ENCODE measurements at places on chromosomes 6 and 20. TPM values are rescaled to one million over a fixed set of nuclear protein-coding genes. Genes with fewer than 3 reads are reported as not detected.
A peak's percentile ranks its signal among the peaks of the same experiment; 100 is the strongest.

GRCh38 chr6:70166088-70166958 is 136.6 kb downstream of the COL9A1 start:
- H3K4me3 ChIP-seq, result peak overlapping the region; percentile 45
- H3K27ac ChIP-seq, result no peak overlapping the region
- H3K27me3 ChIP-seq, result no peaks in the 10 kb centered on the region

- H3K4me1 ChIP-seq, result peaks cover 8% of the 10 kb centered on the region
- no peak for DNase-seq
- H3K27ac ChIP-seq, result no peak overlapping the region
- H3K36me3 ChIP-seq, result no peaks in the 10 kb centered on the region
- no peaks in the 10 kb centered on the region for H3K27me3 ChIP-seq
- no peak overlapping the region for H3K4me3 ChIP-seq
These were observed 185.8 kb upstream of the CCN2 start for GRCh38 chr6:132136981-132137380.

DNA sequence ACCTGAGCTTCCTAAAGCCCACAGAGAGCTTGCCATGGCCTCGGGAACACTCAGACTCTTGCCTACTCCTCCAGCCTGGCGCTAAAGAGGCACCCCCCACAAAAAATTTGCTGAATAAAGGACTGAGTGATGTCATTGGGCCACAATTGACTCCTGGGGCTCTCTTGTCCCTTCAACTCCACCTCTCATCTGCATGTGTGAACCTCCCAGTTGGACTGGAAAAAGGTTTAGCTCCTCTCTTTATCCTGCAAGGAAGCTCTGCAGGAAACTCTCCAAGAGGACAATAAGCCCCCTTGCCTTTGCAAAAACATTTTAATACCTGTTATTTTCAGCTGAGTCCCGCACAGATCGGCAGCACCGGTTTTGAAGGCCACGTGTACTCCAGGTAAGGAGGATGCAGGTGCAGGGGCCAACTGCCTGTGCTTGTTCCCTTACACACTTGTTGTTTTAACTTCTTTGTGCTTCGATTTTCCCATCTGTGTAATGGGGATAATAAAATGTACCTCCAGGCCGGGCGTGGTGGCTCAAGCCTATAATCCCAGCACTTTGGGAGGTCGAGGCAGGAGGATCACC is 107.3 kb downstream of the TFAP2C start:
- DNase-seq, result peak; percentile 75
- peaks cover 11% of the 10 kb centered on the region for H3K4me1 ChIP-seq
- peaks cover 16% of the 10 kb centered on the region for H3K27me3 ChIP-seq
- peak overlapping the region; percentile 9 for H3K4me3 ChIP-seq

GRCh38 chr6:166253281-166253681 is 54.9 kb downstream of the PRR18 start:
- no peak for DNase-seq
- peaks cover 42% of the 10 kb centered on the region for H3K27me3 ChIP-seq
- H3K4me3 ChIP-seq, result peak overlapping the region; percentile 36
- H3K27ac ChIP-seq, result no peak overlapping the region

DNA sequence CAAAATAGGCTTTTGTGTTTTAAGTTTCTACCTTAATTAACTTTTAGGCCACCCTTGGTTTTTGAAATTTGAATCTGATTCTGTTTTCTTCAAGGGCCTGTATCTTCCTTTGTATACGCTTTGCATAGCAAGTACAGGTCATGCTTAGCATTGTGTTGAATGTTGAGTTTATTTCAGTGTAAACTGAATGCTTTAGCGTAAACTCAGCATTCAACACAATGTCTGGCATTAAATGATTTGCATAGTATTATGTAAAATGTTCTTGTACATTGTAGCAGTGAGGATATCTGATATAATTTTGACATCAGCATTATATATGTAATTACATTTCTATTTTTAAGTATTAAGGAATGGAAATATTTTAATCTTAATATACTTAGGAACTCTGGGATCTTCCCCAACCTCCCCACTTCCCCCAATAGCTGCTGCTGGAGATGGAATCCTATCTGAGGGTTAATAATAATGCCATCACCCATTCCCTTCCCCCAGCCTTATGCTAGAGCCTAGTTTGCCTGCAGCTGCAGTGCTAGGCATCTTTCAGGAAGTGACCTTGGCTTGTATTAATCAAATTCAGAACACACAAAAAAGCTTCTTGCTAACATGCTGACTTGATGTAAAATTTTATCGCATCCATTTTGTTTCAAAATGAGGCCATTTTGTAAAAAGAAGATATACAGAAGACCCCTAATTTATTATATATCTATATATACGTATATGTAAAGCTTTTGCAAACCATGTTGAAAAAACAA is 73.1 kb downstream of the NCOA3 start:
- H3K27me3 ChIP-seq, result no peaks in the 10 kb centered on the region
- DNase-seq, result no peak
- H3K4me1 ChIP-seq, result peaks cover 16% of the 10 kb centered on the region
- H3K27ac ChIP-seq, result no peak overlapping the region

DNA sequence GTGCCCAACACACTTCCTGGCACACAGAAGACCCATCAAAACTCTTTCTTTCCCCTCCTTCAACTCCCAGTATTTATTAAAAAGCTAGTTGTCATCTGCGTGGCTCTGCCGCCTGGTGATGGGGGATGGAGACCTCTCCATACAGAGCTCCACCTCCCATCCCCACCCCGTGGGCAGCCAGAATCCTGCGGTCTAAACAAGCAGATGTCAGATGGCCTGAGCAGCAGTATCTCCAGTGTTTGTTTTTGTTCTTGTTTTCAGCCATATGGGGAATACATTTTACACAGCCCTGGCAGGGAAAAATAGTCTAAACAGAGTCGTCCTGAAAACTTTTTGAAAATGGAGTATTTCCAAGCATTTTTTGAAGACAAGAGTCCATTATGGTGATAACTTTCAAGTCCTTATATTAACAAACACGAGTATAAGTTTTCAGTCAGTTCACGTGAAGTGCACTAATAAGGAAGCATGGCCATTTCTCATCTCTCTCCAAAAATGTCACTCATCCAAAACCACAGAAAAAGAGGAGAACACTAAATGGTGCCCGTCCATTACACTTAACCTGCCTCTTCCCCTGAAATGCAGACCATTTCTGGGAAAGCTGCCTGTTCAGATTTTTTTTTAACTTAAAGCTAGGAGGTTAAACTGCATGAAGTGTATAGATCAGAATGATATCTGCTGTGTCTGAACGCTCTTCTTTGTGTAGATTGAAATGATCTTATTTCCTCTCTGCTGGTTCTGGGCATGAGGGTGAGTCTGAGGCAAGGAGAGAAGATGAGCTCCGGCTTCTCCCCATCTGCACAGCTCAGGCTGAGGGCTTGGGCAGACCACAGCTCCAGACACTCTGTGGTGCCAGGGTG is 91.0 kb downstream of the TCP11 start:
- no peak overlapping the region for H3K27ac ChIP-seq
- H3K36me3 ChIP-seq, result no peaks in the 10 kb centered on the region
- no peaks in the 10 kb centered on the region for H3K27me3 ChIP-seq
- DNase-seq, result no peak
- H3K4me3 ChIP-seq, result no peak overlapping the region

- H3K27ac ChIP-seq, result no peak overlapping the region
- H3K4me3 ChIP-seq, result no peak overlapping the region
- H3K27me3 ChIP-seq, result no peaks in the 10 kb centered on the region
- DNase-seq, result no peak
- H3K4me1 ChIP-seq, result no peaks in the 10 kb centered on the region
These were observed 1209.7 kb upstream of the GJE1 start for GRCh38 chr6:140923048-140923447.

- no peak overlapping the region for H3K4me3 ChIP-seq
- no peak overlapping the region for H3K27ac ChIP-seq
- H3K27me3 ChIP-seq, result no peaks in the 10 kb centered on the region
- H3K4me1 ChIP-seq, result peaks cover 12% of the 10 kb centered on the region
- DNase-seq, result no peak
These were observed 12.0 kb downstream of the XRN2 start for GRCh38 chr20:21315138-21315537.

GRCh38 chr6:37480951-37481534 is 18.6 kb downstream of the CCDC167 start:
- 0 out of 2 replicates have a peak overlapping the region, but pooled peaks have one; percentile 8 for H3K4me3 ChIP-seq
- H3K27me3 ChIP-seq, result no peaks in the 10 kb centered on the region
- no peaks in the 10 kb centered on the region for H3K4me1 ChIP-seq
- 0 out of 2 replicates have a peak, but pooled peaks cover 3% of the 10 kb centered on the region for H3K36me3 ChIP-seq
- no peak overlapping the region for H3K27ac ChIP-seq

DNA sequence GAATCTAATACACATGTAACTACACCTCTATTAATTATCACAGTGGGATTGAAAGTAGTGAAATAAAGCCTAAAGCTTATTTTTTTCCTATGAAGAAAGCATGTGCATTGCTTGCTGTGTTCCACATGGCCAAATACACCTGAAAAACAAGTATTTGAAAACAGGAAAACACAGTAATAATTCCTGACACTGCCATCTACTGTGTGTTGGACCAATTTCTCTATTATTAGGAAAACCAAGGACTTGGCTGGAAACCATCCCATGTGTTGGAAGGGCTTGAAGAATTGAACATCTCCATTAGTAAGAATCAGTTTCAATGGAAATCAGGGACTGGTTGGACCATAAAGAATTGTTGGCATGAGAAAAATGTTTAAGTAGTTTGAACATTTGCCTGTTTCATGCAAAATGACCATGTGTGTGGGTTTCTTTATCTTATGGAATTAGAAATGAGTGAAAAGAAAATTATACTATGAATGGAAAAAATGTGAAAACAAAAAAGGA is 124.1 kb downstream of the PHF3 start:
- H3K4me3 ChIP-seq, result no peak overlapping the region
- no peaks in the 10 kb centered on the region for H3K4me1 ChIP-seq
- H3K36me3 ChIP-seq, result no peaks in the 10 kb centered on the region

GRCh38 chr6:56349194-56349593 is 101.8 kb upstream of the COL21A1 start:
- H3K4me3 ChIP-seq, result no peak overlapping the region
- no peaks in the 10 kb centered on the region for H3K27me3 ChIP-seq
- no peaks in the 10 kb centered on the region for H3K4me1 ChIP-seq
- no peaks in the 10 kb centered on the region for H3K36me3 ChIP-seq

GRCh38 chr20:1003920-1004697 is 2.0 kb upstream of the RSPO4 start:
- no peaks in the 10 kb centered on the region for H3K36me3 ChIP-seq
- peaks cover 27% of the 10 kb centered on the region for H3K27me3 ChIP-seq
- H3K4me3 ChIP-seq, result no peak overlapping the region
- H3K27ac ChIP-seq, result no peak overlapping the region

- no peak overlapping the region for H3K4me3 ChIP-seq
- no peak for DNase-seq
- no peaks in the 10 kb centered on the region for H3K27me3 ChIP-seq
- no peaks in the 10 kb centered on the region for H3K36me3 ChIP-seq
- H3K4me1 ChIP-seq, result no peaks in the 10 kb centered on the region
These were observed 153.8 kb upstream of the DTNBP1 start for GRCh38 chr6:15816661-15817060.

DNA sequence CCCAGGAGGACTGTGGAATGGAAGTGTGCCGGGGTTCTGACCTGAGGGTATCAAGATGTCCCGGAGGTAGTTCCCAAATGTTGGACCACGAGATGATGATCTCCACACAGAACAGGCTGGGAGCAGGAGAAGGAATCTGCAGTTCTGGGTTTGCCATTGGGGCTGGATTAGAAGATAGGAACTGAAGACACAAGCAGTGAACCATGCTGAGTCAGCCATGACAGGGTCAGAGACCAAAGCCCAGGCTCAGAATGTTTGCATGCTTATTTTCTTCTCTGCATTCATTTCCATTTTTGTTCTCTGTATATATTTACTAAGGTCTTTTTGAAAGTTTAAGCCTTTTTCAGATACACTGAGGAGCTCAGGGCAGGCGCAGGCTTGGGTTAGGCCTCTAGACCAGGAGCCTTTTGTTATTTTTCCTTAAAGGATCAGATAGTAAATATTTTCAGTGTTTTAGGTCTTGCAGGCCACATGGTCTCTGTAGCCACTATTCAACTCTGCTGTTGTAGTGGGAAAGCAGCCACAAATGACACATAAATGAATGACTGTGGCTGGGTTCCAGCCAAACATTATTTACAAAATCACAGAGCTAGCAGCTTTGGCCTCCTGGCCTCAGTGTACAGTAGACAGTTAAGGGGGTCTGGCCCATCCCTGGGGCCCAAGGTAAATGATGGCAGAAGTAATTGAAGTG is 28.5 kb downstream of the SLC35D3 start:
- no peak for DNase-seq
- no peaks in the 10 kb centered on the region for H3K27me3 ChIP-seq
- H3K4me1 ChIP-seq, result peaks cover 4% of the 10 kb centered on the region
- H3K27ac ChIP-seq, result no peak overlapping the region

DNA sequence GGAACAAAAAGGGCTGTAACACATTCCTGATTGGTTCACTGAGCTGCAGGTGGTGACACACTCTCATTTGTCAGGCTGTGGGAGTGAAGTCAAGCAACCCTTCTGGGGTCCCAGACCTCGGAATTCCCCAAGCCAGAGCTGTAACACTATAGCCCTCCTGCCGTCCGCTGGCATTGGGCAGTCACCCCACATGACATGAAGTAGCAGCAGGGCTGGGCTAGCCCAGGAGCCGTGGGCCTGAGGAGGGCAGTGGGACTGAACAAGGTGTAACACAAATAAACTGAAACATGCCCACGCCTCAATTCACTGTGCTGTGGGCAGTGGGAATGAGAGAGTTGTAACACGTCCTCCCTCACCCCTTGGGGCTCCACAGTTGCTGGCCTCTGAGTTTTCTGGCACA is 689.1 kb upstream of the EYS start:
- H3K27me3 ChIP-seq, result no peaks in the 10 kb centered on the region
- H3K27ac ChIP-seq, result no peak overlapping the region
- no peaks in the 10 kb centered on the region for H3K4me1 ChIP-seq

- no peak for DNase-seq
- no peaks in the 10 kb centered on the region for H3K27me3 ChIP-seq
- H3K27ac ChIP-seq, result no peak overlapping the region
- no peak overlapping the region for H3K4me3 ChIP-seq
These were observed 13.2 kb upstream of the TBC1D32 start for GRCh38 chr6:121347484-121347883.

DNA sequence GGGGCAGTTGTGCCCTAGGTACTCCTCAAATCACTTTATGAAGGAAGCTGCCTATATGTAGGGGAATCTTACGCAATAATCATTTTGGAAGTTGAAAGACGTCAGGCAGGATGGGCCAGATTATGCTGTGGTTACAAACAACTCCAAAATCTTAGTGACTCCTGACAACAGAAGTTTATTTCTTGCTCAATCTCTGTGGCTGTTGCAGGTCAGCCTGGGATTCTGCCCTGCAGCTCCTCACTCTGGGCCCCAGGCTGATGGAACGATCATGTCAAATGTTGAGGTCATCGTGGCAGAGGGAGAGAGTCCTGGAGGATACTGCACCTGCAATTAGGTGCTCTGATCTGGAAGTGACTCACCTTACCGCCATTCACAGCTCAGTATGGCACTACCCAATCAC is 88.4 kb downstream of the ZDHHC14 start:
- no peaks in the 10 kb centered on the region for H3K36me3 ChIP-seq
- H3K27ac ChIP-seq, result no peak overlapping the region
- H3K4me3 ChIP-seq, result no peak overlapping the region
- H3K27me3 ChIP-seq, result no peaks in the 10 kb centered on the region

The EYA4 gene
- 0.17 TPM for total RNA-seq

The SLC17A3 gene
- not detected for total RNA-seq

The IDH3B gene
- total RNA-seq, result 103 TPM

The GZF1 gene
- total RNA-seq, result 11.9 TPM

The C6orf58 gene
- not detected for total RNA-seq

Measured in H1 (cell line).